ENCODE measurements at places on chromosomes 12 and 14.

GRCh38 chr12:119836781-119837180 is 40.3 kb downstream of the CIT start:
- DNase-seq: no peak

DNA sequence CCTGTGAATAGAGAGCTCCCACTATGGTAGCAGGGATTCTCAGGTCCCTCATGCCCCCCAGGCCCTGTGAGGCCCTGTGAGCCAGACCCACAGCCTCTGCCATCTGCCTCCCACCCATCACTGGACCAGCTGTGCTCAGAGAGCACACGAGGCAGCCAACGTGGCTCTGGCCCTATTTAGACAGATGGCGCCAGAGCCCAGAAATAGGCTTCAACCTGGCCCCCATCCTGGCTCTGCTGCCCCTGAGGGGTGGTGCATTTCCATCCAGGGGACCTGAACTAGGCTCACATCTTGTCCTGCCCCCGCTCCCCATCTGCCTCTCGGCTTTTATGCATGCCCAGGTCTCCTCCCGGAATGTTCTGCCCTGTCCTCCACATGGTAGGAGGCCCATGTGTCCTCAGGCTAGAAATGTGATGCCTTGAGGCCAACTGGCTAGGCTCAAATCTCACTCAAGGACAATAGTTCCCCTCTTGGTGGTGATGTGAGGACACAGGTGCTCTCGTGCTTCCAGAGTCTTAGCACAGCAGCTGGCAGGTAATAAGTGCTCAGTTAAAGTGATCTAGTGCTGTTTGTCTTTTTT is 18.9 kb downstream of the TMEM63C start:
- DNase-seq: no peak

DNA sequence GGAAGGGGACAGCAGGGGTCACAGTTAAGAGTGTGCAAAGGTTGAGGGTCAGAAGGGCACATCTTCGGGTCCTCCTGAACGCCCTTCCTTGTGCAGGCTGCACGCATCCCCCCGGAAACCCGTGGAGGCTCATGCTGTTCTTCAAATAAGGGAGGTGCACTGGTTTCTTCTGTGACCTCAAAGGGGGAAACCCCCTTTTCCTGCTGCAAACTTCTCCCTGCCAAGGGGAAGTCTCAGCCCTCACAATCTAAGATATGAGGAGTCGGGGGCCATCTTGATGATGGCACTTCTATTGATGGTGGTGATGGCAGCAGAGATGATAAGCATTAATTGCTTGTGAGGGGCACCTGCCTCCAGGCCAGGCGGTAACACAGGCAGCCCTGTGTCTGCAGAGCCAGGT is 40.0 kb downstream of the ISCA2 start:
- no peak for DNase-seq

GRCh38 chr12:4015225-4016091 is 142.3 kb upstream of the PARP11 start:
- peak; percentile 86 for DNase-seq

Data from DMS53 (cell line).